ENCODE measurements at places on chromosomes 12 and 14. TPM values are rescaled to one million over a fixed set of nuclear protein-coding genes. Genes with fewer than 3 reads are reported as not detected.

TPPP2 gene
- not detected for polyA plus RNA-seq

PLD4 gene
- polyA plus RNA-seq, result 0.84 TPM

RERGL gene
- 0.55 TPM for polyA plus RNA-seq

TNFRSF1A gene
- 182 TPM for polyA plus RNA-seq

TAS2R20 gene
- 0.16 TPM for polyA plus RNA-seq

IAPP gene
- 0.01 TPM for polyA plus RNA-seq

OTX2 gene
- not detected for polyA plus RNA-seq

TMEM116 gene
- polyA plus RNA-seq, result 12.2 TPM

SYT10 gene
- 0.01 TPM for polyA plus RNA-seq

MORN3 gene
- 2.8 TPM for polyA plus RNA-seq

KRT6C gene
- 0.10 TPM for polyA plus RNA-seq

ABCD2 gene
- polyA plus RNA-seq, result 0.13 TPM

NRXN3 gene
- polyA plus RNA-seq, result 2.1 TPM

BEGAIN gene
- polyA plus RNA-seq, result 1.3 TPM

RNF212B gene
- polyA plus RNA-seq, result 0.09 TPM

PRIMA1 gene
- polyA plus RNA-seq, result 0.78 TPM

TRIP11 gene
- 4.0 TPM for polyA plus RNA-seq

IKZF4 gene
- 3.3 TPM for polyA plus RNA-seq

PRICKLE1 gene
- polyA plus RNA-seq, result 2.9 TPM

TMEM132C gene
- 0.44 TPM for polyA plus RNA-seq

DNAJC22 gene
- 0.24 TPM for polyA plus RNA-seq

SSPN gene
- polyA plus RNA-seq, result 1.2 TPM

CLEC14A gene
- 75.3 TPM for polyA plus RNA-seq

GUCY2C gene
- polyA plus RNA-seq, result 0.02 TPM

OR10AD1 gene
- polyA plus RNA-seq, result not detected

OSBPL8 gene
- 24.2 TPM for polyA plus RNA-seq

GDF3 gene
- polyA plus RNA-seq, result 0.35 TPM

ADCY4 gene
- polyA plus RNA-seq, result 22.6 TPM

CNTN1 gene
- polyA plus RNA-seq, result 0.10 TPM

BEST3 gene
- polyA plus RNA-seq, result not detected

KERA gene
- not detected for polyA plus RNA-seq
